ENCODE measurements at places on chromosomes 16 and 17.
A peak's percentile ranks its signal among the peaks of the same experiment; 100 is the strongest.

GRCh38 chr17:65662196-65662595 lies 100.7 kb upstream of the AXIN2 start:
- DNase-seq = peak; percentile 77

DNA sequence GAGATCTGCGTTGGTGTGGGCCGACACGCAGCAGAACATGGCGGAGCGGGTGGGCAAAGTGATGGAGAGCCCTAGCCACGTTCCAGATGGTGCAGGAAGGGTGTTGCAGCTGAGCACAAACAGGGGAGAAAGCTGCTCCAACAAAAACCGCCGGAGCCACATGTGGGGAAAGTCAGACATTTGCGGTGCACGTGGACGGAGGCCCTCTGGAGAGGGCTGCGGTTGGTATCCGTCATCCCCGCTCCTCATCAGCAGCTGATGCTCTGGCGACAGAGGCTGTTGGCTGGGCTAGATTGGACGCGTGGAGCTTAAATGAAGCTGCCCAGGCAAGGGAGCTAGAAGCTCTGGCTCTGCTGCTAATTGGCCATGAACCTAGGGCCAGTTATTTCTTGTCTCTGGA lies 43.5 kb upstream of the ADCY9 start:
- no peak for DNase-seq

DNA sequence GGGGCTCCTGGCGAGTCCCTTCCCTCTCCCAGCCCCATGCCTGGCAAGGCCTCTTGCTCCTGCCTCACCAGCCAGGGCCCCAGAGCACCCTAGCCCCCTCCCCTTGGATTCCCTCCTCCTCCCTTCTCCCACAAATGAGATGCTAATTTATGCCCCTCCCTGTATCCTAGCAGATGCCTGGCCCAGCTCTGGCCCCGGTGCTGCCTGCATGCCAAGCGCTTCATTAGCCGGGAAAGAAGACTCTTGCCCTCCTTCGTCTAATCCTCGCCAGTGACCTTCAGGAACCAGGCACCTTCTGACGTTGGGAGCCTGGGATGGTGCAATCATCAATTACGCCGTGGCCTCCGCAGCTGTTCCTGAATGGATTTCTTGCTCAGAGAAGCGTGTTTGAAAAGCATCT lies 127.8 kb downstream of the SDK2 start:
- no peak for DNase-seq

DNA sequence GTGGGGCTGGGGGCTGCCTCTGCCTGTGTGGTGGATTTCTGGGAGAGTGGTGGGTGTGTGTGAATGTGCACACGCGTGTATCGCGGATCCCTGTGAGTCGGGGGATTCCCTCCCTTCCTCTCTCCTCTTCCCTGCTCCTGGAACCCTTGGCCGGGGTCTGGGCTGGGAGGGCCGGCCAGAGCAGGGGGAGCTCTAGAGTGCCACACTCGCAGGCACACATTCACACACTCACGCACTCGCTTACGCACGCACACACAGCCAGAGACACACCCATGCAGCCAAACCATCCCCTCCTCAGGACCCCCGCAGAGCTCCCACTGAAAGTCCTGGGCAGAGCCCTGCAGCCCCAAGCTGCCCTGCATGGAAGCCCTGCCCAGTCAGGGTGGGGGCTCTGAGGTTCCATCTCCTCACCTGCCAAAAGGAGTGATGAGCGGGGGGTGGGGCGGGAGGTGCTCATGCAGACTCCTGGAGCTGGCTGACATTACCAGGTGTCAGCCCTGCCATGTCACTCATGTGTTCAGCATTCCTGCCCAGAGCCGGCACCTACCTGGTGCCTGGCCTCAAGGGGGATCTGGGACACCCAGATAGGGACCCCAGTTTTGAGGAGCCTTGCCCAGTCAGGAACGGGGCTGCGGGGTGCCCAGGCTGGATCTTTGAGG lies 1.9 kb downstream of the NECAB2 start:
- DNase-seq = no peak

DNA sequence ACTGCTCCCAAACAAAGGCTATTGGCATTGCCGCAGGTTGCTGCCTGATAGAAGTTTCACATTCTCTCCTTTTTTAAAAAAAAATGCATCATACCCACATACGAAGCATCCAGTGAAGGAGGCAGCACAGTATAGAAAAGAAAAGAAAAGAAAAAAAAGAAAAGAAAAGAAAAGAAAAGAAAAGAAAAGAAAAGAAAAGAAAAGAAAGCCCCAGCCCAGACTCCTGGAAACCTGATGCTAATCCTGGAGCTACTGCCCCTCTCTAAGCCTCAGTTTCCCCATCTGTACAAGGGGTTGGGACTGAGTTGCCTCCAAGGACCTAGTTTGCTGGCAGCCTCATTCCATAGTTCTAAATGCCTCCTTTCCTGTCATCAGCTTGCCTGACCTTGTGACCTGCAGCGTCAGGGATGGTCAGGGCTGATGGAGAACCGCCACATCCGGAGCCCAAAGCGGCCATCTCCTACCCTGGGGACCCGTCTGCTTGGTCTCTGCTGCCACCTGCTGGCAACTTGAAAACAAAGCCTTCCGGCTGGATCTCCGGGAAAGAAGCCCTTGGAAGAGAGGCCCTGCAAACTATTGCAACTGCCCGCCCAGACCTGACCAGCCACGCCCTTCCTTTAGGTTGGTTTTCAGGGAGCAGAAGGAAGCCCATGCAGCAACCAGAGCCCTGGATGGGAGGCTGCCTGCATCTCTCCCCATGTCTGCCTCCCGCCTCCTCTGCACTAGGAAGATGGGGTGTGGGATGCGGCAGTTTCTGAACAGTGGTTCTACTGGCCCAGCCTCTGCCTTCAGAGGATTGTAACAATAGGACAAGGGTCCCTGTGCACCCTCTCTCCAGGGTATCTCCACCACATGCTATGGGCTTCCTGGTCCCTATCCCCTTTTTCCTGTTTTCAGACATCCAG lies 13.0 kb downstream of the AIPL1 start:
- peak; percentile 78 for DNase-seq

DNA sequence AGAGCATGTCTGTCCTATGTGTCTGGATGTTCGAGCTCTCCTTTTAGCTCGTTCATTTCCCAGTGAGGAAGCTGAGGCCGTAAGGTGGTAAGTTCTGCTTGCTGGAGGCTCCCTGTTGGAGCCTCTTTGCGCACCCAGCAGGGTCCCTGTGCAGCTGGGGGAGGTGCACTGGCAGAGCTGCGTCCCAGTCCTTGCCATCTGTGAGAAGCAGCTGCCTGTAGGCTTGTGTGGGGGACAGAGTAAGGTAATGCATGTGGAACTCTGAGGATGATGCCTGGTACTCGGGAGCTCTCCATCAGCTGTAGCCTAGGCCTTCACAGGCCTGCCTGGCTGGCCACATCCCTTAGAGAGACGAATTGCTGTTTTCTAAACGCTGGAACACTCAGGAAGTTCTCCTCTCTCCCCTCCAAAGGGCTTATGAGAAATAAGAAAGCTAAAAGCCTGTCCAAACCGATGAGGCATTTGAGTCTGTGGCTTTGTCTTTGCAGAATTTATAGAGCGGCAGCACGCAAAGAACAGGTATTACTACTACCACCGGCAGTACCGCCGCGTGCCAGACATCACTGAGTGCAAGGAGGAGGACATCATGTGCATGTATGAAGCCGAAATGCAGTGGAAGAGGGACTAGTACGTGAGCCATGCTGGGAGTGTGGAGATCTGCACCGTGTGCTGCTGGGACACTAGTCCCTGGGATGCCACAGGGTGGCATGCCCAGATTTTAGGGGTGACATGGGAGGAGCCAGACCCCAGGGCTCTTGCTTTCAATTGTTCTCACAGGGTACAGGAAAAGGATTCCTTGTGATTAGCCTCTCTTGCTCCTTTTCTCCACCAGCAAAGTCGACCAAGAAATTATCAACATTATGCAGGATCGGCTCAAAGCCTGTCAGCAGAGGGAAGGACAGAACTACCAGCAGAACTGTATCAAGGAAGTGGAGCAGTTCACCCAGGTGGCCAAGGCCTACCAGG lies 1.6 kb downstream of the NDUFB10 start:
- peak; percentile 42 for DNase-seq

DNA sequence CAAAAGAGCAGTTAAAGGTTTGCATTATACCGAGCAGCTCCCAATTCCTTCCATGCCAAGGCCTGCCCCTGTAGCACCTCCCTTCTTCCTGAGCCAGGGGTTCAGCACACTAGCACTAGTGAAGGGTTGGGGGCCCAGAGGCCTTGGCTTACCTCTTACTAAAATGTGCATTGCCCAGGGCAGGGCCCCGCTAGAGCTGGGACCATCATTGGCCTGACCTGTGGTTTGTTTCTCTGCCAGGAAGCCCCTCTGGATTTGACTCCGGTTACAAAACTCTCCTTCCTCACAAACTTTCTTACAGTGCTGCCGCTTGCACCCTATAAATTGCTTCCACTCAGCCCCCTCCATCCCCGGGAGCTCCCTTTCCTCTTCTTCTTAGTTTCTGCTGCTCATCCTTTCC lies 33.8 kb downstream of the MPRIP start:
- no peak for DNase-seq

DNA sequence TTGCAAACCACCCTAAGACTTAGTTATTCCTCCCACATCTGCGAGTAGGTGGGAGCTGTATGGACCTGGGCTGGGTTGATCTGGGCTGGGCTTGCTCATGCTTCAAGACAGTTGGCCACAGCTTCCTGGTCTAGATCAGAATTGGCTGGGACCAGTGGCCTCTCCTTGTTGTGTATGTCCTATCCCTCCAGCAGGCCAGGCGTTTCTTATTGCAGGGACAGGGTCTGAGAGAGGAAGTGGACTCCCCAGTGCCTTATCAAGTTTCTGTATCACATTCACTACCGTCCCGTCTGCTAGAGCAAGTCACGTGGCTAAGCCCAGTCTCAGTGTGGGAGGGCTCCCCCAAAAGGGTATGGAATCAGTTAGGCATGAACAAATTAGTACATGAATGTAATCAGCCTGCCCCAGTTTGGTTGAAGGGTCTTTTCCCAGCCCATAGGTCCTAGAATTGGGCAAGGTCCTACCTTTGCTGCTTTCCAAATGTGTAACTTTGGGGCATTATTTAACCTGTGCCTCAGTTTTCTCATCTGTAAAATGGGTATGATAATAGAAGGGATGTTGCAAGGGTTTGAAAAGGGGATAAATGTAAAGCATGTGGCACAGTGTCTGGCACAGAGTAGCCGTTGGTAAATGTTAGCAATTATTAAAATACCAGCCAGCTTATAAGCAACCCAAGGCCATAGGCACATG lies 36.0 kb downstream of the NKD1 start:
- no peak for DNase-seq

GRCh38 chr17:78126895-78127238 lies 1.7 kb downstream of the TMC6 start:
- DNase-seq = no peak

DNA sequence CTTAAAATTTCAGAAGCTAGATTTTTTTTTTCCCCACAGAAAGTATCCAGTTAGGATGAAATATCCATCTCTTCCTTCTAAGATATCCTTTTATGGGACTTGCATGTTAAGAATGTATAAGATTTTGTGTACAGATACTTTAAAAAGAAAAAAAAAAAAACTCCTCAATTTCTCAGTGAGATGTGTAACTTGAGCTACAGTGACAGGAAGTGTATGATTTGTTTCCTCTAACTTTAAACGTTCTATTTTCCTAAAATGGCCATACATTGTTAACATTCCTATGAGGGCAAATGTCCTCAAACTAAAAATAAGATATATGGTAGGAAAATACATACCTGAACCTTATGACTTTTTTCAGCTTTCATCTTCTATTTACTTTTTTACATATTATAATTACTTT lies 8.9 kb downstream of the FBXO47 start:
- DNase-seq = peak; percentile 80

DNA sequence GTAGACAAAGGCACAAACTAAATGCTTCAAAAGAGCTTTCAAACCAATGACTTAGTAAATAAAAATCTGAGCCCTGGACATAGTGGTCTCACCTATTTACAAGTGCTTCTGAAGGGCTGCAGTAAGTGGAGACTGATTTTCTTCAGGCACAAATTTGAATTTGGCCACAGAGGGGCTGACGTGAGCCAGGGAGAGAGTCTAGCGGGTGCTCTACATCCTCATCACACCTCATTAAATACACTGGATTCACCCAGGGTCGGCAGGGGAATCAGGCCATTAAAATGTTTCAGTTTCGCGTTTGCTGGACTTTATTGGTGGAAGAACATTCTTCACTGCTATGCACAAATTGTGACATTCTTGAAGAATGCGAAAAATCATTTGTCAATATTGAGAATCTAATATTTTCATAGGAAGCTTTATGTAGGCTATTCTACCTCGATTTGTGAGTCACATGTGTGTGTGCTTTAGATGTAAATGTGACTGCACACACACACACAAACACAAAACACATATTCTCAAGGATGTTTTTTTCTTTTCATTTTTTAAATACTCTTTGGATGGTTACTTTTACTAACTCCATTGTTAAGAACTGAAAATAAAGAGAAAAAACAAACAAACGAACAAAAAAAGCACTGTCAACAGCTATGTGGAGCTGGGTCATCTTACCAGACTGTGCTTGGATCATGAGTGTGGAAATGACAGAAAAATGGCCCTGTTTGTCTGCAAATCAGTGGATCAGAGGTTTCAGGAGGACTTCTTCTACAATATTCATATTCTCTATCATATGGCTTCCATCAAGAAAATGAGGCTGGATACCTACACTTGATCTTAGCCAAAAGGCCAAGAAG lies 58.9 kb downstream of the CDH11 start:
- DNase-seq = peak; percentile 70

GRCh38 chr16:89420204-89420603 lies 70.2 kb downstream of the ANKRD11 start:
- DNase-seq = no peak

GRCh38 chr17:8345951-8346665 lies 6.5 kb downstream of the ODF4 start:
- DNase-seq = no peak

- no peak for DNase-seq
Measured at GRCh38 chr17:52995147-52995546, 827.6 kb upstream of the KIF2B start.

DNA sequence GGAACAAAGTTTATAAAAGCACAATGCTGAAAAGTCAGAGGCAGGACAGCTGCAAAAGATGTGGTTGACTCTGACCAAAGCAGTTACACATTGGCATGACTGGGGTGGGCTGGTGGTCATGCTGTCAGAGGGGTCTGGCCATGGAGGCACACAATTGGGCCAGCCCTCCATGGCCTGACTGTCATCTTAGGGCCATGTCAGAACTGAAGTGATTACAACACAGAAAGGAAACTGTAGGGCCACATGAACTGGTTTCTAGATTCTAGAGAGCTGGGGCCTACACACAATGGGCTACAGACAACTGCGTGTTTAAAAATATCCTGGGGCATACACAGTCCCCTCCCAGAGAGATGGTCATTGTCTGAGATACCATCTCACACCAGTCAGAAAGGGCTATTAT lies 380.6 kb downstream of the GRIN2A start:
- DNase-seq = no peak

- no peak for DNase-seq
Measured at GRCh38 chr17:72615627-72615991, 476.9 kb downstream of the SLC39A11 start.

DNA sequence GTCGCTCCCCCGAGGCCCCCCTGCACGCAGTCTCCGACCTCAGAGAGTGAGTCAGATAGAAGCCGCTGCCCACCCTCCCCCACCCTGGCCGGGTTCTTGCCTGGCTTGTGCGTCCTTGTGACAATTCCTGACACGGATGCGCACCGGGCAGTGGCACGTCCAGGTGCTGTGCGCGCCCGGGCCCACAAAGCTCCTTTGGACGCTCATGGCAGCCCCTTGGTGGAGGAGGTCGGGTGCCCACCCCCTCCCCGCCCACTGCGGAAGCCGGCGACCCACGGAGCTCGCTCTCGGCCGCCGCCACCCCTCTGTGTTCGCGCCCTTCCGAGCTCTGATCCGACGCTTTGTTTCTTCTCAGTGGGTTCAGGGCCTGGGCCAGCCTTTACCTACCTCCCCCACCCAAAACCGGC lies 662 bp upstream of the TUBB3 start:
- peak; percentile 96 for DNase-seq

Data from EH (cell line).